ENCODE measurements at places on chromosomes 3 and 15.

GRCh38 chr3:182596676-182597410 lies 196.5 kb upstream of the ATP11B start:
- DNase-seq: no peak

GRCh38 chr3:175150812-175151401 lies 291.8 kb downstream of the NAALADL2 start:
- peak; percentile 35 for DNase-seq

- DNase-seq: no peak
Observed at GRCh38 chr3:149763565-149764195, 11.4 kb upstream of the COMMD2 start.

DNA sequence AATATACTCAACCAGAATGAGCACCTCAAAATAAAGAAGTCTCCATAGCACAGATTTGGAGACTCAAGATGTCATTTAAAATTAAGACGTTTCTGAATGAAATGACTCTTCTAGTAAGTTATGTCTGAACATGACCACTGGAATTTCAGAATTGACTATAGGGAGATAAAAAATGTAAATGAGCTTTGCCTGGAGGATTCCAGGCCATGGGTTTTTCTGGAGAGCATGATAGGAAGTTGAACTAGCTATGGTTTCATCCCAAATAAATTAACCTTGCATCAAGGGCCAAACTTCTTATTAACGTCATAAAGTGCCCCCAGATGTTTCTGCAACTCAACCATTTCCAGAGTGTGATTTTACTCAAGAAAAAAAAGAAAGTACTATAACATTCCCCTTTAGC lies 222.6 kb upstream of the NR2F2 start:
- DNase-seq: no peak

DNA sequence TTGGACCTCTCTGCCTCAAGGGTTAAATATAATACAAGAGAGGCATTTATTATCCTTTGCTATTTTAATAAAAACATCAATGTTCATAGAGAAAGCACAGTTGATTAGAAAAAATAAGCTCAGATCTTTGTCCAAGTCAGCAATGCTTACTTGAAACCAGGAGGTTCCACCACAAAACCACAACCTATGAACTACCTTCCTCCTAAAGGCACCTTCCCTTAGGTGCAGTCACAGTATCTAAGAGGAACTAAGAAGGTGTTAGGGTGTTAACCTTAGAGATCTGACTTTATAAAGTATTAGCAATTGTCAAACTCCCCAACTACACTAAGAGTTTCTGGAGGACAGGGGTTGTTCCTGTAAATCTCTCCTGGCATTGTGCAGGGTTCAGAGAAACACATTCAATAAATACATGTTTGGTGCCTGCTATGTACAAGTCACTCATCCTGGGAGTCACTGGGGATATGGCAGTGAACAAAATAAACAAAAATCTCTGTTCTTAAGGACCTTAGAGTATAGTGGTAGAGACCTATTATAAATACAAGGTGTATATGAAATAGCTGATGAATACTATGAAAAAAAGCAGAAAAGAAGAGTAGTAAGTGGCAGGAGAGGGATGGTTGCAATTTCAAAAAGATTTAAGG lies 208.6 kb downstream of the NFKBIZ start:
- DNase-seq: no peak

DNA sequence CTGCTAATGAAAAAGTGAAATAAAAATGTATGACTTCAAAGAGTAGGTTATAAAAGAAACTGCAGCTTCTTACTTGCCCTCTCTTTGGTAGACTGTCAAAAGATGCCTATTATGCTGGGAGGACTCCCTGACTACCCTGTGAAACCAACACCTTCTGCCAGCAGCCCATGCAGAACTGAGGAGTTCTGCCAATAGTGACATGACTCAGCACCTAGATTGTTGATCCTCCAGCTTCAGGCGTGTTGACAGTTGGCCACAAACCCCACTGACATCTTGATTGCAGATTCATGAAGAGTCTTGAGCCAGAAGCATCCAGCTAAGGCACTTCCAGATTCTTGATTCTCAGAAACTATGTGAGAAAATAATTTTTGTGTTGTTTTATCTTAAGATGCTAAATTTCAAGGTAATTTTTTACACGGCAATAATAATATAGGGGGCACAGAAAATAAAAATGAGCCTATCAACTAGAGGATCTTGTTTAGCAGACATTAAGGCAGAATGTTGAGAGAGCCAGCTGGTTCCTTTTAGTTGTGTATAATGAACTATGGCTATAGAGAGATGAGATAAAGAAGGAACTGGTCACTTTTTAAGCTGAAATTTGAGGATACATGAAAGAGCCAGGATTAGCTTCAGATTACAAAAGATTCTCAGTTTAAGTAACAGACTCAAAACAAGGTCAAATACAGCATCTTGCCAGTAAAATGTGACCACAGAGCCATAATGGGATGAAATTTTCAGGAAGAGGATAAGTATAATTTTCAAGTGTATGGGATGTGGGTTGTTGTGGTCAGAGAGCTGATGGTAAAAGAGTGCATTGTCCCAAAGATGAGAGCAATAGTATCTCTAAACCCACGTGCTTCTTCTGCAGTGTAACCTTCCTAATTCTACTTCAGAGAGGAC lies 588.7 kb upstream of the CBLB start:
- DNase-seq: no peak

DNA sequence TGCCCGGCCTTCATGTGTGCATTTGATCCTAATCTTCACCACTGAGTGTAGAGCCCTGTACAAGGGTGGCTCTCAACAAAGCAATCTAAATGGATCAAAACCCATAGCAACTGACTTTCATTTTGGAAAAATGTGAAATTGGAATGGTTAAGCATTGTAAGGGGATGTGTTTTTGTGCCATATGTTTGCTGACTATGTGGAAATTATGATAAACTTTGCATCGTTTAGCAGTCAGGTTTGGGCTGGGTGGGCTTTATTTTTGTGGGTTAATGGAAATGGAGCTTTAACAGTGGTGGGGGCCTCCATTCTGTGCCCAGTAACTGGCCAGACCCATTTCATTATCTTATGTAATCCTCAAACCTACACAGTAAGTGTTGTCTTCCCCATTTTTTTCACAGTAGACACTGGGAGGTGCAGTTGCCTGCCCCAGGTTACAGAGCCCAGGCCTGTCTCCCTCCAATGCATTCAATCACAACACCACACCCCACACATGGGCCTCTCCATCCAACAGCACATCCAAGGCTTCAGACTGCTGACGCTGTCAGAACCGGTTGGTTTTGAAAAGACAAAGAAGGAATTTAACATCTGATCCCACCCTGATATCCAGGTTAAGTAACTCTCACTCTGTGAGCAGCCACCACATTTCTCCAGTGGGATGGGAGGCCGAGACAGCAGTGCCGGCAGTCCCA lies 136.3 kb upstream of the ABHD17C start:
- no peak for DNase-seq

Data from colonic mucosa (tissue), 4 donors.